ENCODE measurements at places on chromosomes 2 and 18.

GRCh38 chr2:53234548-53234903, 533.1 kb upstream of the CHAC2 start:
- no peak for DNase-seq

DNA sequence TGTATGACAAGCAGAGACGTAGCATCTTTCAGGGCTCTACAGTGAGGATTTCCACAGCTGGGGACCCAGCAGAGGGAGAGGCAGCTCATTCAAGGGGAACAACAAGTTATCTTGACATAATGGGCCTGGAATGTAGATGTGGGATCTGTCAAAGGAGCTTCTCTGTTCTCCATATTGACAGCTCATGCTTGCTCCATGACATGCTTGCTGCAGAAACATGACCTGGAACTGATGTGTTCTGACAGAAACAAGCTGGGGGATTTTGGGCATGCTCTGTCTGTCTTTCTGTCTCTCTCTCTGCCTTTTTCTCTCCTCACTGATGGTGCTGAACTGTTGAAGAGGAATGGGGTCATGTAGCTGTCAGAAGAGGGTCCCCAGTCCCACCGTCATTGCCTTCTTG, 79.6 kb downstream of the MMADHC start:
- DNase-seq, result no peak

GRCh38 chr2:236365258-236366048, 101.2 kb upstream of the ASB18 start:
- DNase-seq, result no peak

DNA sequence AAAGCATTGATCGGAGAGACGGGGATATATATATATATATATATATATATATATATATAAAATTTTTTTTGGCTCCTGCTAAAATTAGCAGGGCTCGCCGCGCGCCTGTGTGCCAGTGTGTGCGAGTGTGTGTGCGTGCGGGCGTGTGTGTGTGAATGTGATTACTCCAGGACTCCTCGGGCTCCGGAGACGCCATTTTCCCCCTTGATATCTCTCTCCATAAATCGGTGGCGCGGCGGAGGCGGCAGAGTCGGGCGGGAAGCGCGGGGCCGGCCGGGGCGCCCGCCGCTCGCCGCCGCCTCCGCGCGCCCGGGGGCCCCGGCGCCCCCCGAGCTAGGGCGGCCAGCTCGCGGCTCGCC, 795 bp upstream of the SETBP1 start:
- no peak for DNase-seq
